ENCODE measurements at places on chromosomes 4 and X. TPM values are rescaled to one million over a fixed set of nuclear protein-coding genes. Genes with fewer than 3 reads are reported as not detected.

Gene RHOXF1
- total RNA-seq: not detected

Gene ARMCX2
- 56.3 TPM for total RNA-seq

Gene G6PD
- total RNA-seq: 17.9 TPM

Gene TTC29
- total RNA-seq: 0.74 TPM

Gene FAM47E
- 2.5 TPM for total RNA-seq

Gene HERC6
- 3.9 TPM for total RNA-seq

Gene SLC16A2
- total RNA-seq: 16.2 TPM

Gene ADRA2C
- total RNA-seq: 1.5 TPM

Gene BMP3
- 4.4 TPM for total RNA-seq

Gene IRF2
- 6.4 TPM for total RNA-seq

Gene POU3F4
- total RNA-seq: 11.1 TPM

Gene C4orf46
- total RNA-seq: 14.0 TPM

Gene HAND2
- not detected for total RNA-seq

Gene CDKL2
- total RNA-seq: 41.8 TPM

Gene TMPRSS11A
- total RNA-seq: not detected

Gene PRDM8
- 26.1 TPM for total RNA-seq

Gene GPC4
- 4.7 TPM for total RNA-seq

Gene TMEM255A
- total RNA-seq: 3.0 TPM

Gene CXCL8
- total RNA-seq: 4.7 TPM

Gene MAGT1
- total RNA-seq: 12.0 TPM

Data from temporal lobe (tissue), 4 donors.